Heart right ventricle (tissue), 16 donors: ENCODE measurements at places on chromosomes 4 and X. TPM values are rescaled to one million over a fixed set of nuclear protein-coding genes. Genes with fewer than 3 reads are reported as not detected.

GRCh38 chr4:81757691-81758090, 286.0 kb upstream of the RASGEF1B start:
- no peaks in the 10 kb centered on the region for H3K36me3 ChIP-seq
- H3K27me3 ChIP-seq = no peaks in the 10 kb centered on the region
- no peak overlapping the region for H3K27ac ChIP-seq

DNA sequence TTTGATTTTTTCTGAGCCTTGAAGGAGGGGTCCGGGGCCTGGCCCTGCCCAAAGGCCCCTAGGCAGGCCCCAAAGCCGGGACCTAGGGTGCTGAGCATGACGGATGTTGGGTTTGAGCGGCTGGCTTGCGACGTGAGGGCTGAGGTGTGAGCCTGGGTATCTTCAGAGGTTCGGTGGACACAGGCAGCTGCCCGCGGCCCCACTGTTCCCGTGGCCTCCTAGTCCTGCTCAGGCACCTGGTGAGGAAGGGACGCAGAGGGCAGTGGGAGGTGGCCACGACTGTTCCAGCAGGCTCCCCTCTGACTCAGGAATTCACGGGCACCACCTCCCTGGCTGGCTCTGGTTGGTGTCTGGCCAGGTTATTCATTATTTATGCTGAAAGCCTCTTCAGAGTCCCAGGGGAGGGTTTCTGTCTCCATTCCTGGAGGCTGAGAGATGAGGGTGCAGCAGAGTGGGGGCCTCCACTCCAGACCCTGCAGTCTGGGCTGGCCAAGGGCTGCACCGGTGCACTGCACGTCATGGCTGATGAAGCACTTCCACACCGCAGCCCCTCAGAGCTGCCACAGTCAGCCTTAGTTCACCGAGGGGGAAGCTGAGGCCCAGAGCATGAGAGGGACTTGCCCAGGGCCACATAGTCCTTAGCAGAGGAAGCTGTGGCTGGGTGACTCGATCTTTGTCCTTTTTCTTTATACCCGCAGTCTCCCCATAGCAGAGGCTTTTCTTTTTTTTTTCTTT, 2.2 kb downstream of the MSANTD1 start:
- H3K27me3 ChIP-seq = no peaks in the 10 kb centered on the region
- H3K4me3 ChIP-seq = no peak overlapping the region
- H3K36me3 ChIP-seq = no peaks in the 10 kb centered on the region
- H3K4me1 ChIP-seq = no peaks in the 10 kb centered on the region

The HSFX4 gene
- total RNA-seq = not detected

GRCh38 chr4:82984459-82984858, 26.2 kb downstream of the LIN54 start:
- H3K27ac ChIP-seq = no peak overlapping the region
- no peaks in the 10 kb centered on the region for H3K36me3 ChIP-seq
- H3K27me3 ChIP-seq = no peaks in the 10 kb centered on the region
- DNase-seq = no peak
- no peak overlapping the region for H3K4me3 ChIP-seq
- no peaks in the 10 kb centered on the region for H3K4me1 ChIP-seq

DNA sequence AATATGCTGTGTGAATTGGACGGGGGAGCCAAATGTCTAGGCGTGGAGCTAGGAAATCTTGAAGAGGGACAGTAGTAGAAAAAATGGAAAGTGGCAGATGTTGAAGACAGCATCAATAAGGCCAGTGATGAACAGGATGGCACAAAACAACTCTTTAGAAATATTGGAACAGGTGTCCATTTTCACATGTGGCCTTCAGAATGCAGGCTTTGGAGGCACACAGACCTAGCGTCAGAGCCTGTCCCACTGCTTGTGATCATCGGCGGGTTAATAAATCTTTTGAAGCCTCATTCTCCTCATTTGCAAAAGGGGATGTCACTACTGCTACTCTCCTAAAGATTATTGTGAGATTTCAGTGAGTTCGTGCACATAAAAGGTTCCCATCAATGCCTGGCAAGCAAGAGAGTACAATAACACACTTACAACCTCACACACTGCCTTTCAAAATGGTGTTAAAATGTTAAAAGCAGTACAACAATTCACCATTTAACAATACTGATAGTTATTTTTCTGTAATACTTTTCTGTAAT, 2.4 kb downstream of the PDLIM3 start:
- H3K4me1 ChIP-seq = peaks cover 29% of the 10 kb centered on the region
- H3K27me3 ChIP-seq = no peaks in the 10 kb centered on the region
- peak overlapping the region; percentile 63 for H3K4me3 ChIP-seq
- DNase-seq = no peak
- H3K27ac ChIP-seq = peak overlapping the region; percentile 90

- H3K4me1 ChIP-seq = no peaks in the 10 kb centered on the region
- H3K36me3 ChIP-seq = no peaks in the 10 kb centered on the region
- H3K27me3 ChIP-seq = no peaks in the 10 kb centered on the region
- H3K27ac ChIP-seq = no peak overlapping the region
Measured at GRCh38 chrX:43557792-43558191, 98.3 kb upstream of the MAOA start.

DNA sequence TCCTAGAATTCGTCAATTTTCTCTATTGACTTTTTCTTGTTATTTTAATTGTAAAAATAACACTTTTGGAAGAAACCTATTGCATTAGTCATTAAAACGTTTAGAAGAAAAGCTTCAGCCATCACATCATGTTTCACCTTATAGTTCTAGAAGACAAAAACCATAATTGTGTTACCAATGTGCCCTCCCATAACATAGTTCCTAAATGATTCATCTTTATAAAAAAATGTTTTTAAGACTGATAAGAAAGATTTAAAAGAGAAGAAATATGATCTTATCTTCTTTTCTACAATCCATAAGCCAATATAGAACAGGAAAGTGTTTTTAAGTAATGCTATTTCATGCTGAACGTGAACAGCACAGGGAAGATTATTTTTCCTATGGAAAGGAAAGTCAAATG, 316.6 kb upstream of the NDST4 start:
- H3K4me1 ChIP-seq = no peaks in the 10 kb centered on the region
- no peak overlapping the region for H3K27ac ChIP-seq
- no peaks in the 10 kb centered on the region for H3K27me3 ChIP-seq
- no peaks in the 10 kb centered on the region for H3K36me3 ChIP-seq
- no peak for DNase-seq

The XPNPEP2 gene
- 0.77 TPM for total RNA-seq
